OCI-M1 (cell line): ENCODE measurements at places on chromosomes 13 and 19.

DNA sequence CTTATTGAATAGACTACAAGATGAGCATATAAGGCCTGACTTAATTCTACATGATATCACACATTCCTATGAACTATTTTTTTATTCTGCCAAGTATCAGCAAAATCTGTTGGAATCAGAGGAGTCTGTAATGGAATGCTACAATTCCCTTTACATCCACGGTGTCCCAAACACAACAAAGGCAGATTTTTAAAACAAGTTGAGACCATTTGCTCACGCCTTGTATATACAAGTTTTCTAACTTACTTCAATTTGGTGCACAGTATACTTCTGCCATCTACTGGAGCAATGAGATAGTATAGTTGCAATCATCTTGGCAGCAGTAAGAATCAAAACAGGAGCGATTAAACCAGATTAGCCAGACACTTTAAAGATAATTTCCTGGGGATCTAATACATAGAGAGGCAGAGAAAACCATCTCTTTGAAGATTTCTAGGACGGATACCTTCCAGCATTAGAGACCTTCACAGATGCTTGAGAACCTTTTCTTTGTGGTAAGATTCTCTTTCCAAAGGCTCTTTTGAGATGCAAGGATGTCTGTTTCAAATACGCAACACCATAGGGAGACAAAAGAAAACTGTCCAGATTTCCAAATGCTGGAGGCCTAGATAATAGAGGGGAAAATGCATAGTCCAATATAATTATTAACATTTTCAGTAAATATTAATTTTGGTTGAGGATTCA lies 302.0 kb upstream of the MIR17HG start:
- DNase-seq, result peak; percentile 50

DNA sequence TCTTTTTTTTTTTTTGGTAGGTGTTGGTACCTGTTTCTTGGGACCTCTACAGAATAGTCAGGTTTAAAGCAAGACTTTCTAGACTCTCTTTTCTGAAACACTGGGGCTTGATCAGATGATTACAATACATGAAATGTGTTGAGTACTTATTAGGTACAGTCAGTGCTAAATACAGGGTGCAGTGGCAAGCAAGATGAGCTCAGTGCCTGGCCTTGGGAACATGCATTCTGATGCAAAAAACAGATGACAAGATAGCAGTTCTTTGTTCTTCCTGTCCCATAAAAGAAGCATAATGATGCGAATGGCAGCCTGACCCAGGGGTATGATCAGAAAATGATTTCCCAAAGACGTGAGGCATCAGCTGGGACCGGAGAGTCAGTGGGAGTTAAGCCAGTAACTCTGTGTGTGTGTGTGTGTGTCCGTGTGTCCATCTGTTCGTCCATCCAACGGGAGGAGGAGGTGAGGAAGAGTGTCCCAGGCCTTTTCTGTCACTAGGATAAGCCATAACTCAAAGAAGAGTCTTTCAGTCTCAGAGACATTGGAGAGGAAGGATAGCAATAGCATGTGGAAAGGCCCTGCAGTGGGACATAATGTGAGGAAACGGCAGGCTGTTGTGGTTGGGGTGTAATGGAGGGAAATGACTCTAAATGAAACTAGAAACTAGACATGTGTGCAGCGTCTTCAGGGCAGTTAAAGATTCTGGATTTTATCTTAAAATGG lies 32.2 kb downstream of the SLAIN1 start:
- no peak for DNase-seq

- no peak for DNase-seq
Observed at GRCh38 chr13:32754179-32754578, 167.9 kb downstream of the PDS5B start.

GRCh38 chr19:50659318-50660087 lies 10.3 kb downstream of the C19orf81 start:
- DNase-seq, result no peak

DNA sequence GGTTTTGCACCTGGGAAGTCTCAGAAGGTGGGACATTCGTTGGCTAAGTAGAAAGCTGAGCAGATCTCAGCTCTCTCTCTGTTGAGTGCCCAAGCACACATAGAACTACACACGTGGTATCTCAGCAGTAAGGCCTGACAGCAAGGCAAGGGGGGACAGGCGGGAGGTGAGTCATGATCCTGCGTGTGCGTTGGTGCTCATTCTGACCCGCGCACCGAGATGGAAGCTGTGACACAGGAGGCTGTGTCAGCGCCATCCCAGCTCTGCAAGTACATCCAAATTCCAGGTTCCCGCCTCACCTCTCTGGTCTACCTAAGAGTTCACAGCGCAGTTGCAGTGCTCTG lies 135.7 kb downstream of the USP12 start:
- DNase-seq, result no peak

DNA sequence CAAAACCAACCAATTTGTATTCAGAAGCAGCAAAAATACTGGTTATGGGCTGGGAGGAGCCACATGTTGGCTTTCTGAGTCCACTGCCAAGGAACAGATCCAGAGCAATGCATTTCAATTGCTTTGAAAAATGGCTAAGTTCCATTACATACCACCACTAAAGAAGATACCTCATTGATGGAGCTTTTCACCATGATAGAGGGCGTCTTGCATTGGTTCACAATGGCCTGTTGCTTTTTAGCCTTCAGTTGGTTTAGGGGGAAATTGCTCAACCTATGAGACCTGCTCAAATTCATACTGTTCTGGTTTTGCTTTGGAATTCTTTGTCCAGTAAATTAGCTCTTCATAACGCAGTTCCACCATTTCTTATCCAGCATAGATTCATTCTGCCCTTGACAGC lies 21.2 kb upstream of the CPB2 start:
- peak; percentile 48 for DNase-seq

DNA sequence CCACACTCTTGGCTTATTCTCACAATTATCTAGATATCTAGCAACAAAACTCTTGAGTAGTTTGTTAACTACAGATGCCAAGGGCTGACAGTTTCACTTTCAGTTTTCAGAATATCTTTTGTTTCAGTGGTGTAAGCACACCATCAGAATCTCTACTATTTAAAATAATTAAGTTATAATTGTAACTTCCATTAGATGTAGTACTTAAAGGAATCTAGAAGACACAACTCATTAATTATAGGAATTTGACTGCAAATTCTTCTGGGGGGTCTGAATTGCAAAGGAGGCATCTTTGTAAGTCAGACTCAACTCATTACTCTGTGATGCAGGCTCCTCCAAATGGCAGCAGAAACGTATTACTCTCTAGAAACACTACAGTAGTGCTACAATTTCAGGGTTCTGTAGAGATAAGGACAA lies 44.9 kb upstream of the USPL1 start:
- peak; percentile 85 for DNase-seq

DNA sequence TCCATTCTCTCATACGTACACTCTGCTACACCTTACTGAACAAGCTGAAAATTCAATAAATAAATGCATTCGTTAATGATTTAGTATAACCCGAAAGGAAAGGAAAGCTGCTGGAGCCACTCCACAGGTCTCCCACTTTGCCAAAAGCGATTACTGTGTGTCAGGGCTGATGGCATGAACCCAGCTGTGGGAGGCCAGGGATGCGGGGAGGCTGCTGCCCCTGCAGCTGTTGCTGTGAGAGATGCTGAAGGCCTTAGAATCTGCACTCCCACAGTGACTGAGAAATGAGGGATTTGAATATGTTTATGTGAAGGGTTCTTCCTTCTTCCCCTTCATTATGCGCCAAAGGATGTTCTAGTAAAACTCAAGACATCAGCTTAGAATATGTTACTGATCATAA lies 58.7 kb upstream of the NBEA start:
- no peak for DNase-seq

DNA sequence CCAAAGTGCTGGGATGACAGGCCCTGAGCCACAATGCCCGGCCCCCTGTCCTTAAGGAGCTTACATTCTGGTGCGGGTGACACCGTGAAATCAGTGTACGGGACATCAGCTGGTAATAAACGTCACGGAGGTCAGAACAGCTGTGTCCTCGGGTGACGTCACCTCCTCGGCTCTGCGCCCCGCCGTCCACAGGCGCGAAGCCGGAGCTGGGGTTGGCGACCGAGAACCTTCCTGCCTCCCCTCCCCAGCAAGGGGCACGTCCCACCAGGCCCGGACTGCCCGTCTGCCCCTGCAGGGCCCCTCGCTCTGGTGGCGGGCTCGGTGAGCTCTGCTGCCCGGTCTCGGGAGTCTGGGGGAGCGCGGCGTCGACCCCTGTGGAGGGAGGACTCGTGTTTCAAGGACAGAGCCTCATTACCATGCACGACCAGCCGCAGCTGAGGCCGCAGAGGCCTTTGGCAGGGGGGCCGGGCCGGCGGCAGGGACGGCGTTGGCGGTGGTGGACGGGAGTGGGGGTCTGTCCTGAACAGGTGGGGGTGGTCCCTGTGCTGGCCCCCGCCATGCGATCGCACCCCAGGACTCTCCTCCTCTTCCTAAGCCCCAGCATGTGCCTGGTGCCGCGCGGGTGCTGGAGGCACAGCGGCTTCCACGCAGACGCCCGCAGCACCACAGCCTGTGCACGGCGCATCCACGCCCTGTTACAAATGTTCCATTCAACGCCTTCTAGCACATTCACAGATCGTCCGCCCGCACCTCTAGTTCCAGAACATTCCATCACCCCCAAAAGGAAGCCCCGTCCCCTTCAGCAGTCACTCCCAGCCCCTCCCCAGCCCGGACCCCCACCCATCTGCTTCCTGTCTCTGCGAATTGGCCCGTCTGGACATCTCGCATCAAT lies 5.4 kb downstream of the LINGO3 start:
- DNase-seq, result no peak

- DNase-seq, result no peak
Observed at GRCh38 chr19:10898633-10899032, 27.3 kb downstream of the CARM1 start.

- peak; percentile 44 for DNase-seq
Observed at GRCh38 chr19:29858000-29858596, 46.3 kb downstream of the CCNE1 start.

DNA sequence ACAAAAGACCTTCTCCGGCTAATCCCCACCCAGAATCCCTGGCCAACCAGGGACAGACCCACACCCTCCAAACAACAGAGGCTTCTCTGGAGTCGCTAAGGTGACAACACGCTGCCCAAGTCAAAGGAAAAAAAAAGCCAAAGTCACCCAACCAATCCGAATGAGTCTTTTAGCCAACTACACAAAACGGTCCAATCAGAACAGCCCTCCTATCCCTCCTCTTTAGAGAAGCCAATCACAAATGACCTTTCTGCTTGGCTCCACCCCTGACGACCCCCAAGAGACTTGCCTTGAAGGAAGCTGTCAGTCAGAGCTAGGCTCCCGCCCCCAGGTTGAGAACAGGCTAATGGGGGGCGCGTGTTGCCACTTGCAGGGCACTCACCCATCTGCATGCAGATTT lies 6.6 kb upstream of the FBXW9 start:
- DNase-seq, result no peak

DNA sequence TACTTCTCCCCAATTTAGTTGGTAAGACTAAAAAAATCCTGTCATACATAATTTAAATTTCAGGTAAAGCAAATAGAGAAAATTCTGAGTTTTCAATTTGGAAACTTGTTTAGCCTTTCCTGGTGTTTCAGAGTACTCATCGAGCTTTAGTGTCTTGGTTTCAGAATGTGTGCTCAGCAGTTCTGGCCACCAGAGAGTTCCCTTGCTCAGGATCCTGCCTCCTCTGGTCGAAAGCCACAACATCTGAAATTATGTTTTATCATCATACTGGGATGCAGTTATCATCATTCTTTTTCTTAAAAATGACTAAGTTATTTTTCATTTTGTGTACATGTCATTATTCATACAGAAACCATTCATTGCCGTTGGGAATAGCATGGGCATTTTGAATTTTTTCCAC lies 263.2 kb upstream of the SPRY2 start:
- peak; percentile 79 for DNase-seq

GRCh38 chr19:4980838-4981680 lies 12.1 kb downstream of the KDM4B start:
- DNase-seq, result no peak

GRCh38 chr13:96684469-96684868 lies 309.8 kb downstream of the OXGR1 start:
- DNase-seq, result no peak

DNA sequence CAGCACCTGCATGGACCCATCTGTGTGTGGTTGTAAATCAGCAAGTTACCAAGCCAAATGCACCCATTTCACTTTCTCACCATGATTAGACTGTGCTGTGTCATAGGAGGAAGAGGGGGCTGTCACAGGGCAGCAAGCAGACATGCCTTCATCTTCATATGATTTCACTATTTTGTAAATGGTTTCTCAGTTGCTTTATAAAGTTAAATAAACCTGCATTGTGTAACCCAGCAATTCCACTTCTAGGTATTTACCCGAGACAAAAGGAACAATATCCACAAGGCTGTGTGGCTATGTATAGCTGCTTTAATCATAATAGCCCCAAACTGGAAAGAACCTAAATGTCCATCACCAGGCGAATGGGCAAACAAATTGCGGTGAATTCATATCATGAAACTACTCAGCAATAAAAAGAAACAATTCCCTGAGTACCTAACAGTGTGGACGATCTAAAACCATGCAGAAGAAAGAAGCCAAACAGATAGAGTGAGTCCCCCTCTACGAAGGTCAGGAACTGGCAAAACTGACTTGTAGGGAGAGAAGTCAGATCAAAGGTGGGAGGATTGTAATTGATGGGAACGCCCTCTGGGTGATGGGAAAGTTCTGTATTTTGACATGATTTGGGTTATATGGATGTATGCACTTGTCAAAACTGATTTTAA lies 185.4 kb downstream of the COL4A1 start:
- DNase-seq, result no peak

GRCh38 chr19:6828306-6828697 lies 55.8 kb downstream of the VAV1 start:
- no peak for DNase-seq

GRCh38 chr19:4732680-4733114 lies 9.1 kb upstream of the DPP9 start:
- peak; percentile 84 for DNase-seq

GRCh38 chr13:109412283-109412901 lies 374.0 kb downstream of the IRS2 start:
- DNase-seq, result peak; percentile 82

DNA sequence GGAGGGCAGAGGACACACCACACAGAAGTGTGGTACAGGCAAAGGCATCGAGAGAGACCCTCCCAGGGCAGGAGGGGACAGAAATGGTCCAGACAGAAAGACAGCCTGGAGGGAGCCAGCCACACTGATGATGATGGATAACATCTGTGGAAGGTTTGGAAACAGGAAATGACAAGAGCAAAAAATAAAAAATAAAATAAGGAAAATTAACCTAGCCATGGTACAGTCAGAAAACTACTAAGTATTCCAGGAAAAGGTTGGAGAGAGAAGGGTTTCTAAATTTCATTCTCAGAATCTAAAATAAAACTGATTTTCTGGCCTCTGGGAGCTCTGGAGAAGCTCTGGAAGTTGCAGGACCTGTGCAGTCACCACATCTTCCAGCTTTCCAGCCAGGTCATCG lies 115.2 kb upstream of the VSTM2B start:
- no peak for DNase-seq

DNA sequence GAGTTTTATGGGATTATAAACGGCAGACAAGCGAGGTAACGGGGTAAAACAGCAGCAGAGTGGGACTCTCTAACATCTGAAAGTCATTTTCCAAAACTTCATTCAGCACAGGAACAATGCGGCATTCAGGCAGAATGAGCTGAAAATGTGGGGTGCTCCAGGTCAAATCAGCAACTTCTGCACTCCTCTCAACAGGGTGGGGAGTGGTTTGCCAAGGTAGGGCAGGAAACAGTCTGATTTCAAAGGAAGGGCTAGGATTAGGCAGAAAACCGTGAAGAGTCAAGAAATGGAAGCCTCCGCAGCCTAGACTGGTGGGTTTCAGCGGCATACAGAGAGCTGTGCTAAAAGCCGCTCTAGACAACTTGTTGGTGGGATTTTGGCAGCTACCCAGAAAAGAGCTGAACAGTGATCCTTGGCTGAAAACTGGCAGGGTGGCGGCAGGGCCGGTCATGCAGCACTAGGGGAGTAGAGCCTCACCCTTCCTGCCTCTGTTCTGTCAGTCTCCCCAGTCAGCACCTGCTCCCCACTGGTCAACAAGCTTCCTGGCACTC lies 154.2 kb upstream of the KLF12 start:
- DNase-seq, result no peak
